T-helper 22 cell (primary cell): ENCODE measurements at places on chromosomes 5 and 9.

- DNase-seq, result no peak
Observed at GRCh38 chr5:179680780-179681401, at the start of gene CBY3. Gene CBY3, minus strand, starts transcription at chr5:179681034. Its CDS starts 116 bp downstream, at chr5:179680918.

- DNase-seq, result no peak
Observed at GRCh38 chr9:129480227-129480626, 140.7 kb downstream of the C9orf50 start.

DNA sequence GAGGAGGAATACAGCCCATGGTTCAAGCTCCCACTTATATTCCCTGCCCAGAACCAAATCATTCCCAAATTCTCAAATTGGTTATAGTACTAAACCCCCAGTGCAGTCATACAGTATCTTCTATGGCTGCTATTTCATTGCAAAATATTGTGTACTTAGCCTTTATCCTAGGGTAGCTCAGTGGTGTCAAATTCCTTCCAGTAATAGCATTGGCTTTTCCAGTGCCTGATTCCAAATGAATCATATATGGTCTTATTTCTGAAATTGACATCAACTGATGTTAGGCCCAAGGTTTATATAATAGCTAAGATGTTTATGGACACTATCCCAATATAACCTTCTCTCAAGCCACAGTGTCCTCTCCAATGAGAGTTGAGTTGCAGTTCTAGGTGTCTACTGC lies 256.7 kb downstream of the NDUFS4 start:
- DNase-seq, result no peak

DNA sequence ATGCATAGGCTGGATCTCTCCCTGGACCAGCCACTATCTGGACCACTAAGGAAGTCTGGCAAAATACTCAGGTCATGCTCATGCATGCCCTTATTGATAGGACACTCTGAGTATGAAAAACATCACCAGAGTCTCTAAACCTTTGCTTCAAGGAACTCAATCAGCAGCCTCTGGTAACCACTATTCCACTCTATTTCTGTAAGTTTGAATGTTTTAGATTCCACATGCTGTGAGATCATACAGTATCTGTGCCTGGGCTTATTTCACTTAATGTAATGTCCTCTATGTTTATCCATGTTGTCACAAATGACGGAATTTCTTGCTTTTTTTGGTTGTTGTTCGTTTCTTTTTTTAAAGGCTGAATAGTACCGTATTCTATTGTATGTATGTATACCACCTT lies 68.3 kb downstream of the TARS1 start:
- no peak for DNase-seq

GRCh38 chr5:164708831-164709230 lies 1203.4 kb downstream of the MAT2B start:
- DNase-seq, result no peak

- peak; percentile 32 for DNase-seq
Observed at GRCh38 chr9:128026773-128027541, 40.2 kb downstream of the NAIF1 start.
